ENCODE measurements at places on chromosomes 6 and 20.

DNA sequence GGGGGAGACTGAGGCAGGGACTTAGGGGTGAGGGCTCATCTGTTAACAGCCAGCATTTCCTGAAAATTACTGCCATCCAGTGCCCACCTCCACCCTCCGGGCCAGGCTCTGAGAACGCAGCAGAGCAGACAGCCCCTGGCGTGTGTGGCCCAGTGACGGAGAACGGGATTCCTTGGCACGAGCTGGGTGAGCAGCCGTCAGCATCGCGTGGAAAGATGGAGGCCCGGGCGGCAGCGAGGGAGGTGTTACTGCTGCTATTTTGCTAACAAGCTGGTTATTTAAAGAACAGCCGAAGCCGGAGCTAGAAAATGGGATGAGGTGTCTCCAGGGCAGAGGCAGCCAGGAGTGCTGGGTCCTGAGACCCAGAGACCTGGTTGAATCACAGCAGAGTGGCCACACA, 62.7 kb downstream of the DLGAP4 start:
- DNase-seq: no peak

DNA sequence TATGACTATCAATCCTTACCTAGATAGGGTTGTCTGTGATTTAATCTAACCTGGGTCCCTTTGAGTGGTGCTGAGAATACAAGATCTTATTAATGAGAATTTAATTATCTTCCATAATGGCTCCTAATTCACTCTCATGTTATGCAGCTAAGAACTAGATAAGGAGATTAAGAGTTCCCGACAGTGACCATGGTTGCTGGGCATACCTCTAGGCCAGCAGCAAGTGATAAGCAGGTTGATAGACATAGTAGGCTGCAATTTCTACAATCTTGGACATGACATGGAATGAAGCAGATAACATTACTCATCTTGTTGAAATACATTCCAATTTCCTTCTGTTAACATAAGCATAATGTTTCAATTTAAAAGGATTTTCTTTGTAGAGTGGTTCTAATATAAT, 27.1 kb downstream of the SPACA1 start:
- peak; percentile 18 for DNase-seq

DNA sequence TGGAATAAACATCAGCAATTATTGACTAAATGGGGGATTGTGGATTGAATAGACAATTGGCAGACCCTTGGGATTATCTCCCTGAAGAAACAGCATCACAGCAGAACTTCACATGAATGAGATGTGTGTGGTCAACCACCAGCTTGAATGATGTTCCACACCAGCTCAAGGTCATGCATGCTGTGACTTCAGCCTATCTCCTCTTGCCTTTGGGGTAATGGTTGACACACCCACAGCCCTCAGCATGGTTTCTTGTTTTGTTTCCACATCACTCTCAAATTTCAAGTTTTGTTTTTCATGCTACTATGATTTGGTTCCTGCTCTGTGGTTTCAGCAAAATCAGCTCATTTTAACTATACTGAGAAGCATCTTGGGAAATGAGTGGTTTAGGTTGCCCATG, 94.3 kb downstream of the PAK5 start:
- DNase-seq: no peak

DNA sequence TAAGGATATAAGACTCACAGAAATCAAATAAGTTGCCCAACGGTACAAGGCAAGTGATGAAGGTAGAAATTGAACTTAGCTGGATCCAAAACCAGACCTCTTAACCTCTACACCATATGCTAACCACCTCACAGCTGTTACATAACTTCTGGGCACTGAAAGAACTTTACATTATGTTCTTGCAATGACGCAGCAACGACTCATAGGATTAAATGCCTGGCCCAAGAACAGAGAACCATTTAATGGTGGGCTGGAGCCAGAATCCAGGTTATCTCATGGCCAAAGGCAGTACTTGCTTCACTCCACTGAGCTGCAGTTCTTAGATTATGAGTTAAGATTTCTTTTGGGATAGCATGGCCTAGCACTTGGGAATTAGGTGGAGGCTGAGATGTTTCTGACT, 4.4 kb downstream of the TRMT6 start:
- no peak for DNase-seq

DNA sequence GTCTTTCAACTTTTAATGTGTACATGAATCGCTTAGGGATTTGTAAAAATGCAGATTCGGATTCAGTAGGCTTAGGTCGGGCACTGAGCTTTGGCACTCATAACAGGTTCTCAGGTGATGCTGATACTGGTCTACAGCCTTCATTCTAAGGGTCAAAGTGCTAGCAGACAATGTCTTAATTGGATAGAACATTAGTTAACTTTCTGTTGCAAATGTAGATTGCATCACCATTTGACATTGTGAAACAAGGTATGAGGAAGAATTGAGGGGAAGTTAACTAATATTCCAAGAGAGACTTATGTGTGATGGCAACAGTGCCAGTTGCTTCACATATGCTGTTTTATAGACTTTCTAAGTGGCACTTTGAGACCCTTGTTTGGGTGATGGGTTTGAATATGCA, 86.9 kb downstream of the MLIP start:
- no peak for DNase-seq

- no peak for DNase-seq
Observed at GRCh38 chr20:46894971-46895905, 595 bp downstream of the EYA2 start.

DNA sequence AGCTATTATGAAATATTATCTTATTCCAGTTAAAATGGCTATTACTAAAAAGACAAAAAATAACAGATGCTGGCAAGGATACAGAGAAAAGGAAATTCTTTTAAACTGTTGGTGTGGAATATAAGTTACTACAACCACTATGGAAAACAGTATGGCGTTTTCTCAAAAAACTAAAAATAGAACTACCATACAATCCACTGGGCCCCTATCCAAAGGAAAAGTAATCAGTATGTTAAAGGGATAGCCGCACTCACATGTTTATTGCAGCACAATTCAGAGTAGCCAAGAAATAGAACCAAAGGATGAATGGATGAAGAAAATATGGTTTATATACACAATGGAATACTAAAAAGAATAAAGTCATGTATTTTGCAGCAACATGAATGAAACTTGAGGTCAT, 303.8 kb upstream of the ECI2 start:
- no peak for DNase-seq

- DNase-seq: no peak
Observed at GRCh38 chr6:39867592-39867991, 66.7 kb downstream of the MOCS1 start.

DNA sequence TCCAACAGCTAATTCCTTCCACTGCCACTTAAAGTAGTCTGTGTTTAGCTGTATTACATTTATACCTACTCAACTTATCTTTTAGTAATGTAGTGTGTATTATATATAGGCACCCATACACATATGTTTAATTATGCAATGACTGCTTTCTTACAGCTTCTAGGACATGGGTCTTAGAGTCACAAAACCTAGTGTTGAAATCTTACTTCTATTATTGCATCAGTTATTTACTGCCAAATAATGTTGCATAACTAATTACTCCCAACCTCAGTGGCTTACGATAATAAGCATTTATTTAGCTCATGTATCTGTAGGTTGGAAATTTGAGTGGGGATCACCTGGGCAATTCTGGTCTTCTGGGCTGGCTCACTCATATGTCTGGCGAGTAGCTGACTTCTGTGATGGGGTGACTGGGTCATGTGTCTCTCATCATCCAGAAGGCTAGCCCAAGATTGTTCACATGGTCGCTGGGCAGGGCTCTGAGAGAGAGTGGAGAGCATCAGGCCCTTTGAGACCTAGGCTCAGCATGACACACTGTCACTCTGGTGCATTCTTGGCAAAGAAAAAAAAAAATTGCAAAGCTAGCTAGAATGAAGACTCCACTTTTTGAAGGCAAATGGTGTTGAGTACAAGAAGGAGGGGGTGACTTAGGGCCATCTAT, 187.0 kb downstream of the PLCB1 start:
- DNase-seq: no peak

- no peak for DNase-seq
Observed at GRCh38 chr20:19964289-19965265, 52.6 kb upstream of the NAA20 start.

Measured in D721Med (cell line).